ENCODE measurements at places on chromosomes 12 and 14.

DNA sequence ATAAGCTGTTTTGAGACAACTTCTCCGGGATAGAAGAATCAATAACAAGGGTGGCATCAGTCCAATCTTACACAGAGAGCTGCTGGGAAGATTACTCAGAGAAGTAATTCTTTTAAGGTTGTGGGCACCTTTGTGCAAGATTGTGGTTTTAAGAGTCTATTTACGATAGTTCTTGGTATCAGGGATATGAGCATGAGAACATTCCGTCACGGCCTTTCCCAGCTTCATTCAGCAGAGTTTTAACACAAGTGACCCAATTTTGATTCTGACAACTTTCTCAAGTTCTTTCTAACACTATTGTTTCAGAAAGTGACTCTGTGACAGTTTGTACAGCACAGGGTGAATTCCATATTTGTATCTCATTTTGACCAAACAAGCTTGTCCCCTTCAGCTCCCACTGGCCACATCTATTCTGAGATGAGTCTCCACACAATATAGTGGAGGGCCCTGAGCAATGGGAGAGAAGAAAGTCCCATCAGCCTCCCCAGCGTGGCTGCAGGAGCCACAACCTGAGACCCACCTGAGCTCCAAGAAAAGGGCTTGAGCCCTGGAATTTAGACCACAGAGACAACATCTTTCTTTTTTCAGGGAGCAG is 869.2 kb downstream of the TMEM121 start:
- DNase-seq = no peak

DNA sequence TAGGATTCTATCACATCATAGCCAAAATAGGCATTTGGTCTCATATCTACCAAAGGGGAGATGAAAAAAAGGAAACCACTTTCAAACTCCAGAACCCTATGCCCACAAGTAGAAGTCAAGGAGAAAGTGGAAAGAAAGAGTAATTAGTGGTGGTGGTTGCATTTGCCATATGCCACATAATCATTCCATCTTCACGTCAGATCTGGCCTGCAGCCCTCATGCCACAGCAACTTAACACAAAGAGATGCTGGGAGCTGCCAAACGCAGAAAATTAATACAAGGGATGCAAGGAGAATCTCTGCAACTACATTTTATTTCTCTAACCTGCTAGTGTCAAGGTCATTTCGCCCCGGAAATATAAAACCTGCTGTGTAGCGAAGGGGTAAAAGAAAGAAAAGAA is 148.6 kb upstream of the FOXN3 start:
- DNase-seq = no peak

DNA sequence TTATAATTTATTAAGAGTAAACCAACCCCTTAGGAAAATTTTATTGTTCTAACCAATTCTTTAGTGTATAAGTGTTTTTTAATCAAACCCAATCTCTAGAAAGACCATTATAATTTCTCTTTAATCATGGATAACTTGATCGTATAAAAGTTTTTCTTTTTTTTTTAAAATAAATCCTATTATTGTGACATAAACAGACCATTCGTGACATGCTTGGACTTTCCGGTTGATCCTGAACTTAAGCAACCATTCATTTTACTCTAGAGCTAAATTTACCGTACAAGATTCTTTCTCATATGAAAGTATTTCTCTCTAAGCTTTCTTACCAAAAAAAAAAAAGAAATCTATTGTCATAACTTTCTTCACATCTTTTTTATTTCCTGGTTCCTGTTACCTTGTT is 32.6 kb upstream of the SLC38A4 start:
- no peak for DNase-seq

DNA sequence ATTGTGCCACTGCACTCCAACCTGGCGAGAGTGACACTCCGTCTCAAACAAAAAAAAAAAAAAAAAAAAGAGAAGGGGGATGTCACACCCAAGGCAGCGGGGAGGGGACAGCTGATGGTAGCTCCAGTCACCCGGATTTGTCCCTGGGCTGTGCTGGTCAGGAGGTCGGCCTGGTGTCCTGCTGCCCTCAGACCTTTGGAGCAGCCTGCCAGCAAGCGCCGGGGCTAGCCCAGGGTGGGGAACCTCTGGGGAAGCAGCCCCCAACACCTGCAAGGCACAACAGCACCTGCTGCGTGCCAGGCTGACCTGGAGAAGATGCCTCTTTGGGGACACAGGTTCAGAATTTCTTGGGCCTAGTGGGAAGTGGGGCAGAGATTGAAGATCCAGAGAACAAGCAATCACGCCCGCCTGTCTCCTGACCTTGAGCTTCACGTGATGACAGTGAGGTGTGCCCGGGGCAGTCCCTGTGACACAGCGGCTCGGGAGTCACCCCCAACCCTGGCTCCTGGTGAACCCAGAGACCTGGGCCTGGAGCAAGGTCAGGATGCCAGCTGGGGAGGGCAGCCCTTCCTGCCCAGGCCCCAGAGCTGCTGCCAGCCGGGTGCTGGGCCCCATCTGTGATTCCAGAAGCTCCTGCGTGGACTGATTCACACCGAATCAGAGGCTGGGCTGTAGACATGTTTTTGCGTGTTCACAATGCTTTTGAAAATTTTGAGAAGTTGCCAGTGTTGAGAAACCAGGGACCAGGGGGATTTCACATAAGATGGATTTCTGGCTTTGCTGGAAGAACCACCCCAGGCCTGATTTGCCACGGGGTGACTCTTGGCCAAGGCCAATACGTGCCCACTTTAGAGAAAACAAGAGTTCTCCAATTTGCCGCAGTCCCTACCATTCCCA is 66.4 kb downstream of the RFLNA start:
- no peak for DNase-seq

DNA sequence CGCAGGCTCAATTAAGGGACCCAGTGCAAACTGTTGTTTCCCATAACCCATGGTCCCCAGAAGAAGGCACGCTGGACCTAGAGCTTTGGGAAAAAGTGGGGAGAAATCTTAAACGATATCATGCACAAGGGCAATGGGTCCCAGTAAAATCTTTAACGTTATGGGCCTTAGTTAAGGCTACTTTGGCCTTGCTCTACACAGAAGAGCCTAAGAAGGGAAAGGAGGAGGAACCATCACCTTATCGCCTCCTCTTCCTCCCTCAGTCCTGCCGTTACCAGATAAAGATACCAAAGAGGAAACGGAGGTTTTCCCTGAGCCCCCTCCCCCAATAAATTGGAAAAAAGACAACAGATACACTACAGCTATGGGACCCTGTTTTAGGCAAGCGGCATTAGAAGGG is 116.9 kb downstream of the PPHLN1 start:
- DNase-seq = no peak

- no peak for DNase-seq
Measured at GRCh38 chr12:59763835-59764234, 168.0 kb downstream of the SLC16A7 start.

GRCh38 chr14:31939934-31940333 is 137.2 kb upstream of the ARHGAP5 start:
- no peak for DNase-seq

- DNase-seq = no peak
Measured at GRCh38 chr14:57928732-57929131, 62.8 kb upstream of the SLC35F4 start.

GRCh38 chr12:5102261-5102789 is 58.6 kb downstream of the KCNA5 start:
- no peak for DNase-seq

- no peak for DNase-seq
Measured at GRCh38 chr12:123828120-123828519, 66.0 kb downstream of the DNAH10 start.

DNA sequence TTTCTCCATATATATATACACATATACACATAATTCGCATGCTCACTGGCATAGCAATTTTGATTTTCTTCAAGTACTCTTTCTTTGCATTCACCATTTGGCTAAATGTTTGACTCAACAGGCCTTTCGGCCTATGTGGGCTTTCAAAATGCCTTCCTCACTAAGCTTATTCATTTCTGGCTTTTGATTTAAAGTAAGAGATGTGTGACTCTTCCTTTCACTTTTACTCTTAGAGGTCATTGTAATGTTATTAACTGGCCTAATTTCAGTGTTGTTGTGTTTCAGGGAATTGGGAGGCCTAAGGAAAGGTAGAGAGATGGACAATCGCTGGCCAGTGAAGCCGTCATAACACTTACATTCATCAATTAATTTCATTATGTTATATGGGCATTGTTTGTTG is 14.5 kb upstream of the KLRD1 start:
- DNase-seq = no peak

DNA sequence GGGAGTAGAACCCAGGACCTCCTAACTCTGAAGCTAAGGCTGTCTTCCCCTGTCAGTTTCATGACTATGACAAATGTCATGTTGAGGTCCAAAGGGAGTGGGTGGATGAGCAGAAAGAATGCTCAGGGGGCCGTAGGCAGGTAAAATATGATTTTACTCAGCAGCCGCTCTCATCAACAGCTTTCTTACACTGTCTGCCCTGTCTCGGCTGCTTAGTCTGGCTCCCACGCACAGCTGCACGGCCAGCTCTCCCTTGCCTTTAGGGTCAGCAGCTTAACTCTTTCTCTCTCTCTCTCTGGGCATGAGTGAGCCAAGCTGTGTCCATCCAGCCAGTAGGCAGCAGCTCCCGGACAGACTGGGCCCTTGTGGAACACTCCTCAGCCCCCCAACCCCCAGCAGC is 95.2 kb downstream of the GCH1 start:
- DNase-seq = no peak

DNA sequence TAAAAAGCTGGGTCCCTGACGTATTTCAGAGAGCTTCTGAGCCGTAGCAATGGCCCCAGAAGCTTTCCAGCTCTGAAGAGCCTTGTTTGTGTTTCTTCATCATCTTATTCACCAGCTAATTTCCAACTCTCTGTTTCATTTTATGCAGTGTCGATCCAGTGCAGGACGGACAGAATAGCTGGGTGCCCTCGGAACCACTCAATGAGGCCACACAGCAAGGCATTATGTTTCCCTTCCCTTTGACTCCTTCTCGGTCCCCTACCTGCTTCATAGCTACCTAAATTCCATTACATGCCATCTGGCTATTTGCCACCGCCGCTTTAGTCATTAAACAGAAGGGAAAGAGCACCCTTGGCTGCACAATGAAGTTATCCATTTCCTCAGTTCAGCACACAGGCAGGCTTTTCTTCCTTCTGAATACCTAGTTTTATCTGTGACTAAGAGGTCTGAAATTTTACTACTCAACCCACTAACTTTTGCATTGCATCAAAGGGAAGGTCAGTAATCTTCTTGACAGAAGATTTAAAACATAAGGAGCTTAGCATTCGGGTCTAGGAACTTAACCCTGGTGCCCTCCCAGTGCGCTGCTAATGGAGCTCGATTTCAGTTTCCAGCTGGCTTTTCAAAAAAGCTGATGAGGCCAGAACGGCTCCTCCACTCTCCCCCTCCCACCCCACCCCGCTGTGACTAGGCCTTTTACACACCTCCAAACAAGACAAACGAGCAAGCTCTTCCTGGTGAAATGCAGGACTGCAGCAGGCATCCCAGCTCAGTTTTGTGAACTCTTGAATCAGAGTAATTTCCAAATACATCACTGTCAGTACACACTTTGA is 176.8 kb downstream of the GXYLT1 start:
- no peak for DNase-seq

- no peak for DNase-seq
Measured at GRCh38 chr12:534216-534615, 74.5 kb downstream of the B4GALNT3 start.

GRCh38 chr12:64976131-64976530 is 145.0 kb downstream of the WIF1 start:
- no peak for DNase-seq

GRCh38 chr12:122743895-122744525 is 8.6 kb upstream of the DENR start:
- no peak for DNase-seq

- DNase-seq = no peak
Measured at GRCh38 chr14:58151133-58152013, 640 bp downstream of the ARMH4 start.

- no peak for DNase-seq
Measured at GRCh38 chr12:119684711-119685369, 16.9 kb downstream of the PRKAB1 start.

Data from forelimb muscle (tissue), 1 donor.